ENCODE measurements at places on chromosomes 12 and 14.
A peak's percentile ranks its signal among the peaks of the same experiment; 100 is the strongest.

GRCh38 chr14:61581340-61581739 is 114.0 kb upstream of the HIF1A start:
- DNase-seq, result no peak

- no peak for DNase-seq
Measured at GRCh38 chr12:117567644-117568216, 206.3 kb upstream of the NOS1 start.

- no peak for DNase-seq
Measured at GRCh38 chr12:11731455-11731854, 82.0 kb downstream of the ETV6 start.

GRCh38 chr12:66599816-66600215 is 79.1 kb downstream of the GRIP1 start:
- DNase-seq, result no peak

DNA sequence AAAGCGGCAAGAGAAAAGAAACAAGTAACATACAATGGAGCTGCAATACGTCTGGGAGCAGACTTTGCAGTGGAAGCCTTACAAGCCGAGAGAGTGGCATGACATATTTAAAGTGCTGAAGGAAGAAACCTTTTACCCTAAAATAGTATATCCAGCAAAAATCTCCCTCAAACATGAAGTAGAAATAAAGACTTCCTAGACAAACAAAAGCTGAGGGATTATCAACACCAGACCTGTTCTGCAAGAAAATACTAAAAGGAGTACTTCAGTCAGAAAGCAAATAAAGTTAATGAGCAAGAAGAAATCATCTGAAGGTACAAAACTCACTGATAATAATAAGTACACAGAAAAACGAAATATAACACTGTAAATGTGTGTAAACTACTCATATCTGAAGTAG is 77.5 kb upstream of the ABCD2 start:
- no peak for DNase-seq

DNA sequence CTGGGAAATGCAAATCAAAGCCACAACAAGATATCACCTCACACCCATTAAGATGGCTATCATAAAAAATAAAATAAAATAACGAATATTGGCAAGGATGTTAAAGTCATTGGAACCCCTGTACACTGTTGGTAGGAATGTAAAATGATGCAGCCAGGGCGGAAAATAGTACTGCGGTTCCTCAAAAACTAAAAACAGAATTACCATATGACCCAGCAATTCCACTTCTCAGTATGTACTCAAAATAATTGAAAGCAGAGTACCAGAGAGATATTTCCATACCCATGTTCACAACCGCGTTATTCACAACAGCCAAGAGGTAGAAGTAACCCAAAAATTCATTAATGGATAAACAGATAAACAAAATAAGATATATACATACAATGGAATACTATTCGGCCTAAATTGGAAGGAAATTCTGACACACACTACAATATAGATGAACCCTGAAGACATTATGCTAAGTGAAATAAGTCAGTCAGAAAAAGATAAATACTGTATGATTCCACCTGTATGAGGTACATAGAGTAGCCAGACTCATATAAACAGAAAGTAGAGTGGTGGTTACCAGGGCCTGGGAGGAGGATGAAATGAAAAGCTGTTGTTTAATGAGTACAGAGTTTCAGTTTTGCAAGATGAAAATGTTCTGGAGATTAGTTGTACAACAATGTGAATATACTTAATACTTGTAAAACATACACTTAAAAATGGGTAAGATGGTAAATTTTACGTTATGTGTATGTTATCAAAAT is 84.6 kb downstream of the TXNDC16 start:
- no peak for DNase-seq

GRCh38 chr12:13233830-13234641 is 37.5 kb downstream of the EMP1 start:
- DNase-seq, result peak; percentile 32

GRCh38 chr12:123280971-123281370 is 9.3 kb upstream of the CDK2AP1 start:
- no peak for DNase-seq

DNA sequence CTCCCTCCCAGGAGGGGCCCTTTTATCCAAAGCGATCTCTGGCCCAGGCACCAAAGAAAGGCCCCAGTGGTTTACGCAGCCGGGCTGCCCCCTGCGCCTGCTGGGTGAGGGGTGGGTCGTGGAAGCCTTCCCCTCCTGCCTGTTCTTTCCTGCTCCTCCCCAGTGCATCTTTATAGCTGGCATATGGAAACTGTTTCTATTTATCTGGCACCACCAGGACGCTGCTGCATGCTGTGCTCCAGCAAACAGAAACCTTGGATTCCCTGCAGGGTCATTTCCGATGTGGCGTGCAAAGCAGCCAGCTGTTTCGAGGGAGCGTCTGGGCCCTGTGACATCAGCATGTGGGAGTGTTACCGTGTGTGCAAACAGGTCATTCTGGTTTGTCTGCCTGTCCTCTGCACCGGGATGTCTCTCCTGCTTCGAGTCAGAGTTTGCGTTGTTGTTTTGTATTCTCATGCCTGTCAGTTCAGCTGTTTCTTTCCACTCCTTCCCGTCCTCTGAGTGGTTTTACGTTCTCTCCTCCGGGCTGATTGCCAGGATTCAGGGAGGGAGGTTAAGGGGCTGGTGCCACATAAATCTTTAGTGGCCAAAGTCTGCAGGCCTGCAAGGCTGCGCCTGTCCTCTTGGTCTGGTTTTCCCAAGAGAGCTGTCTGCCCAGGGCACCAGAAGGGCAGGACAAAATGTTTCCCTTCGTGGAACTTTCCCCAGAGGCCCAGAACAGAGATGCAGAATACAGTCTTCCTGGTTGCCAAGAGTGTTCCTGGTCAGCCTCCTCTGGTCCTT is 24.6 kb downstream of the TPCN1 start:
- DNase-seq, result peak; percentile 90

GRCh38 chr14:36955376-36955775 is 217.0 kb downstream of the SLC25A21 start:
- DNase-seq, result no peak

DNA sequence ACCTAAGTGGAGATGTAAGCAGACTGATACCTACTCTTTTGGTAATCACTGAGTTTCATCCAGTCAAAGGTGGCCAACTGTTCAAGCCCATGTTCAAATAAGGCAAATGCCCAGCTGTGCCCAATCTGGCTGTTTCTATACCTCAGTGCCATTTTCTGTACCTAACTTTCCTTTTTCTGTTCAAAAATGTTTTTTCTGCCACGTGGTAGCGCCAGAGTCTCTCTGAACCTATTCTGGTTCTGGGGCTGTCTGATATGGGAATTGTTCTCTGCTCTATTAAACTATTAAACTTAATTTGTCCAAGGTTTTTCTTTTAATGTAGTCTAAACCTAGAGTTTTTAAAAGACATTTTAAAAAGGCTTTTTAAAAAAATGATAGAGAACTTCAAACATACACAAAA is 391.2 kb downstream of the NOVA1 start:
- DNase-seq, result no peak

GRCh38 chr12:71295953-71296352 is 138.2 kb upstream of the TSPAN8 start:
- no peak for DNase-seq

DNA sequence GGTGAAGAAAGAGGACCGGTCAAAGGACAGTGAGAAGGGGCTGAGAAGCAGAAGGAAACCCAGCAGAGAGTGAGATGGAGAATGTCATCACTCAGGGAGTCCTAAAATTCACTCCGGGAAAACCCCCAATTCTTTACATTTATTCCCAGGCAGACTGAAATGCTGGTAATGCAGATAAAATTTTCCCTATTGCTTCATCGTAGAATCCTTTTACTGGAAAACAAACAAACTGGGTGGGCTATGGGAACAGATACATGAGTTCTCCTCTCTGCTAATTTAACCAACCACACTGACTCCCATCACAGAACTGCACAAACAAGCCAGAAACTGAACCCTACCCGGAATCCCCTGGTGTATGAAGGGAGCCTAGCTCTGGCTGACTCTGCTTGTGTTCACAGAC is 20.9 kb downstream of the HEBP1 start:
- DNase-seq, result no peak

- DNase-seq, result no peak
Measured at GRCh38 chr14:68748691-68749090, 44.2 kb downstream of the ZFP36L1 start.

- DNase-seq, result no peak
Measured at GRCh38 chr12:66152732-66153131, 17.1 kb downstream of the TMBIM4 start.

DNA sequence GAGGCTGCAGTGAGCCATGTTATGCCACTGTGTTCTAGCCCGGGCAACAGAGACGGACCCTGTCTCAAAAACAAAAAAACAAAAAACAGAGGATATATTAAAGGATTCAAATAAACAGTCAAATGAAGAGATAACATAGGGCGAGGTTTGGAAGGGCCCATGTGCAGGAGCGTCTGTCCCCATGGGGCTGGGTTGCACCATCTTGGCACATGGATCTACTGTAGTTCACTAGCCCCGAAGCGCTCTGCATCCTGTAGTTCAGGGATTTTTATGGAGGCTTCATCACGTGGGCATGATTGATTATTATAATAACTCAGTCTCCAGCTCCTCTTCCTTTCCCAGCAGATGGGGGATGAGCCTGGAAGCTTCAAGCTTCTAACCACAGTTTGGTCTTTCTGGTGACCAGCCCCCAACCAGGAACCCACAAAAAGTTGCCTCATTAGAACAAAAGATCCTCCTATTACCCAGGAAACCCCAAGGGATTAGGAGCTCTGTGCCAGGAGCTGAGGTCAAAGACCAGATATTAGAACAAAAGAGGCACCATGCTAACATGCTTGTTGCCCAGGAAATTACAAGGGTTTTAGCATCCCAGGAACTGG is 59.9 kb downstream of the HCAR2 start:
- no peak for DNase-seq

- no peak for DNase-seq
Measured at GRCh38 chr14:95698287-95698686, 12.1 kb downstream of the TCL1B start.

DNA sequence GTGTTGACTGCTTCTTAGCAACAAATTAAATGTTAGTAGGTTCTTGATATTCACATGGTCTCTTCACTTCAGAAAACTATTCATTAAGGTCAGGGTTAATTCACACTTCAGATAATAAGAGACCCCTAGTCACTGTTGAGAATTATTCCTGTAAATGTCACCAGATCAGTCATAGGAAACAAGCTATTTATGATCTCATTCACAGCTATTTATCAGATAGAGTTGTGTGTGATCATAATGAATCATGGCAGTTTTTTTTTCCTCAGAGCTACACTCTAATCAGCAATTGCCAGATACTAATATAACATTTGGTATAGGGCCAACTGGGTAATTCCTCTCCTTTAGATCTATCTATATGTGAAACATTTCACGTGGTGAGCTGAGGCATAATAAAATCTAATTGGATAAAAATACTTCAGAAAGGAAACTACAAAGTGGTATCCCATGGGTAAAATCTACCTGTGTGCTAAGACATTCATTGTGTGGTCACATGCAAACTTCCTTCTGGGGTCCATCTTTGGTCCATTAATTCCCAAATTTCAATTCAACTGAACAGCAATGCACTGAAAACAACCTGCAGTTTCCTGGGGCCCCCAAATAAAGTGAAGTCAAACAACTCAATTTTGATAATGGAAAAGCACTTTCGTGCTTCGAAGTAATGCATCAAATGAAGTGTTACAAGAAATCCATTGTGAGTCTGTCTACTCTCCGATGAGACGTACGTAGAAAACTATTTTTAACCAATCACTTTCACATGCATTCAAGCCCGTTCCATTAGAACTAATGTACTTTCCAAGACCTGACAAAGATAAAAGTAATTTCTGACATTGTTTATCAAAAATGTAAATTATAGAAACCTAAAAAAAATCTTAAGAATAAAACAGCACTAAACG is 197.0 kb downstream of the ACSS3 start:
- DNase-seq, result no peak

DNA sequence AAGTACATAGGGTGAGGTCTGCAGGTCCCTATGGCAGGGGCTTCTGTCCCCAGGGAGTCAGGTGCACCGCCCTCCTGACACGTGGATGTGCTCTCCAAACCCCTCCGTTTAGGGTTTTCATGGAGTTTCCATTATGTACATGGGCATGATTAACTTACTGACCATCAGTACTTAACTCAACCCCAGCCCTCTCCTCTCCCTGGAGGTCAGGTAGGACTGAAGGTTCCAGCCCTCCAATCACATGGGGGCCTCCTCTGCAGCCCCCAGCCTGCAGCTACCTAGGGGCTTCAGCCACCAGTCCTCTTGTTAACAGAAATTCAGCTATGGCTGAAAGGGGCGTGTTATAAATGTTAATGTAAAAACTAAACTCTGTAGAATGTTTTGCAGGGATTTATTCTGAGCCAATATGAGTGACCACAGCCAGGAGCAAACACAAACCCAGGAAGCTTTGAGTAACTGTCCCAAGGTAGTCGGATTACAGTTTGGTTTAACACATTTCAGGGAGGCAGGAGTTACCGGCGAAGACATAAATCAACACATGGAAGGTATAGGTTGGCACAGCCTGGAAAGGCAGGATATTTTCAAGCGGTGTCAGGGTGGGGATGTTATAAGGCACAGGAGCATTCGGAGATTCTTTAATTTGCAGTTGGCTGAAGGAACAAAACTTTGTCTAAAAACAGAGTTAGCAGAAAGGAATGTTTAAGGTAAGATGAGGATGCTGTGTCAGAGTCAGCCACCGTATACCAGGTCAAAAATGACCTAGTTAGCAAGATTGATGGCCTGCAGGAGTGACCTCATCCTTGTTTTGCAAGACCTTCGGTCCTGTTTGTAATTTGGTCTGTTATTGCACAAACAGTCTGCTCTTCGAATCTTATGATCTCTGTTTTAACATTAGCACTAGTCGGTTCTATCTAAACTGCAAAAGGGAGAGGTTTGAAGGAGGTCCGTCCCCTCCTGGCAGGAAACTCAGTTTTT is 75.2 kb downstream of the TNFAIP2 start:
- no peak for DNase-seq

DNA sequence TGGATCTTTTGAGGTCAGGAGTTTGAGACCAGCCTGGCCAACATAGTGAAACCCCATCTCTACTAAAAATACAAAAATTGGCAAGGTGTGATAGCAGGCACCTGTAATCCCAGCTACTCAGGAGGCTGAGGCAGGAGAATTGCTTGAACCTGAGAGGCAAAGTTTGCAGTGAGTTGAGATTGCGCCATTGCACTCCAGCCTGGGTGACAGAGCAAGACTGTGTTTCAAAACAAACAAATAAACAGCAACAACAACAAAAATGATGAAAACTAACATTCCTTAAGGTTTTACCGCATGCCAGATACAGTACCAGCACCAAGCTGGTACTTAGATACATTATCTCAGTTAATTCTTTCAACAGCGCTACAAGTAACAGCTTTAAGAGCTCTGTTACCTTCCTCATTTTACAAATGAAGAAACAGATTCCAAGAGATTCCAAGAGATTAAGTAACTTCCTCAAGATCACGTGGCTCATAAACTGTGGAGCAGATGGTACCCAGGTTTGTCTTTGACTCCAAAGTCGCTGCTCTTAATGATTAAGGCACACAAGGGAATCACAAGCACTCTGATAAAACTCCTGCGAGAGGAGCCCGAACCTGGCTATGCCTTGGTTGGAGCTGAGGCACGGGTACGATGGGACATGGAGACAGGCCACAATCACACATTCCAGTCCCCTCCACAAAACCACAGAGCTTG is 17.7 kb upstream of the PLEK2 start:
- no peak for DNase-seq

- peak; percentile 53 for DNase-seq
Measured at GRCh38 chr12:101490286-101490920, 15.3 kb downstream of the SPIC start.

- no peak for DNase-seq
Measured at GRCh38 chr14:34810028-34810427, 65.1 kb downstream of the BAZ1A start.

GRCh38 chr14:95354834-95355233 is 35.1 kb upstream of the CLMN start:
- DNase-seq, result no peak

GRCh38 chr12:52634266-52635056 is 16.1 kb upstream of the KRT73 start:
- DNase-seq, result no peak

All from NCI-H526 (cell line).